ENCODE measurements at places on chromosomes 3 and 15.

- no peak for DNase-seq
These were observed 36.0 kb upstream of the IDH2 start for GRCh38 chr15:90138071-90138833.

DNA sequence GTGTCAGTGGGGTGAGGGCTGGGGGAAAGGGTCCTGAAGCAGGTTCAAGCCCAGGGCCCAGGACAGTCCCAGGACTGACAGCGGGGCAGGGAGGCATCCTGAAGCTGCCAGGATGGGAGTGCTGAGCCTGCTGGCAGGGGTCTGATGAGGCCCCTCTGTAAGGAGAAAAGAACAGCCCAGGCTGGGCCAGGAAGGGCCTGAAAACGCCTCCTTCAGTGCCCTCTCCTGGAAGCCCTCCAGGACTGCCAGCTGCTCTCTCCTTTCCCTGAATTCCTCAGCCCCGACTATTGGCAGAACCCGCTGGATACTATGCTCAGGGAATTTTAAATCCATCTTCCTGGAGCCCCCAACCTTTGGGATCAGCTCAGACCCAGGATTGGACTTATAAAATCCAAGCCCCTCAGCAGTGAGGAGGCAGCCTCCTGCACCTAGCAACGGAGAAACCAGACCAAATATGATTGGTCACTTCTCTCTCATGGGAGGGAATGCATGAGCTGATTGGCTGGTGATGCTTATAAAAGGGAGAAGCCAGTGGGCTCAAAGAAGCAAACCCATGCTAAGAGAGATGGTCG is 203.5 kb upstream of the LINGO1 start:
- no peak for DNase-seq

GRCh38 chr3:122094125-122094524 is 39.0 kb downstream of the CD86 start:
- DNase-seq, result no peak

DNA sequence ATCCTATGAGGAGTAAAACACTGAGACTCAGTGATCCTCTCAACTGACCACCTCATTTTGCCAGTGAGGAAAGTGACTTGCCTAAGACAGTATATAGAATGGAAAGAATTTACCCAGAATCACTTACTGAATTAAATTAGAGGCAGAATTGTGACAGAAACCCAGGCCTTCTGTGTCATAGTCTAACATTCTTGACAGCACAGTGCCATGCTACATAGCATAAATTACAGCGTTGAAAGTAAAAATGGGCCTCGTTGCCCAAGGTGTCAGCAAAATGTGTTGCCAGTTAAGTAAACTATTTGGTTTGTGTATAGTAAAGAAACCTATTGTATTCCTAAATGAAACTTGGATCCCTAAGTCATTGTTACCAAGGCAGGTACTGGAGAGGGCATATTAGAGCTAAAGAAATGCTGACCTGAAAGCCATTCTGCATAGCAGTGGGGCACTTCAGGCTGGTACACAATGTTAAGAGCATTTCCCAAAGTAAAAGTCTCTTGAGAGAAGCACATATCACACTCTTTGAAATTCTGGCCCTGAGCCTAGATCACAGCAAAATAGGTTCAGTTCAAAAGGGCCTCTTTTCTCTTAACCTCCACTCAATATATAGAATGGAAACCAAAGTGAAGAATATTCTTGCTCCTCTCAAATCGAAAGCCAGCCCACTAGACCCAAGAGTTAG is 53.8 kb downstream of the HMG20A start:
- DNase-seq, result no peak

DNA sequence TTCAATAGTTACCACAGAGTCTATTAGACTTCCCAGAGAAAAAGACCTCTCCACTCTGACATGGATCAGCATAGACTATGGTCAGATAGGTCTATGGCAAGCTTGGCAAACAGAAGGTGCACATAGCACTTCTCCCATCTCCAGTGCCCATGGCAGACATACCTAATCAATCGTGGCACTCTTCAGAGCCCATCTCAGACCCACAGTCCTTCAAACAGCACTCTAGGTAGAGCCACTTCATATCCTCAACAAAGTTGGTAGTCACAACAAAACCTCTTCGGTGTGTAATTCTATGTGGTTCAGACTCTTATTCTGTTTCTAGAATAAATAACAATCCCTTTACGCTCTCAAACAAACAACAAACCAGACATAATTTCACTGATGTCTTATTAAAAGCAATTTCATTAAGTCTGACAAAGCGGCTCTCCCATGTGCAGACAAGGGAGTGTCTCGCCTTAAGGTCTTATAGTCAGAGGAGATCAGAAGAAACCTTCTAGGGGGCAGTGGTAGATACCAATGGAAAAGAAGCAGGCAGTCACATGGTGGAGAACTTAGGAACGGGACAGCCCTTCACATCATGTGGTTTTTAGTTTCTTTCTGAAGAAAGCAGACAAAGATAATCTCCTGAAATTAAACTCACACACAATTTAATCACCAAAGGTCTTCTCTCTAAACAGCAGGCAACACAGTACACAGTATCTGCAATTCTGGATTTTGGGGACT is 483.4 kb downstream of the FOXP1 start:
- no peak for DNase-seq

GRCh38 chr3:125322166-125322565 is 53.0 kb downstream of the ZNF148 start:
- no peak for DNase-seq

GRCh38 chr3:51960386-51960785 is 5.2 kb downstream of the GPR62 start:
- DNase-seq, result no peak

DNA sequence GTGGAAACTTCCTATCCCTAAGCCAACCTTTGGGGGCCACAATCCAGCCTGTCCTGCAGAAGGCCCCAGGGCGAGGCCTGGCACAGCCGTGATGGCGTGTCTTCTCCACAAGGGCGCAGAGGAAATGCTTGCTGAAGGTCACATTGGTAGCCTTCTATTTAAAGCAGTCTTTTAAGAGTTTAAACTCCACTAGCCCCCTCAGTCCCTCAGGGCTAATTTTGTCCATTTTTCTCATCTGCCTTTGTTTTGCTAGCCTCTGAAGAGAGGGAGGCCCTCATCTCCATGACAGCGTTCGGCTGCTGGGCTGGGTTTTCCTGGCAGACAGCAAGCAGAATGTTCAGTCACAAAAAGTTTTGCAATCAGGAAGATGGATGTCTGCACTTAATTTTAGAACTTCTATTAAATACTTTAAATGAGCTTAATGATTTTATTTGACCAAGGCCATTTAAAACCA is 40.8 kb downstream of the RARB start:
- DNase-seq, result no peak

DNA sequence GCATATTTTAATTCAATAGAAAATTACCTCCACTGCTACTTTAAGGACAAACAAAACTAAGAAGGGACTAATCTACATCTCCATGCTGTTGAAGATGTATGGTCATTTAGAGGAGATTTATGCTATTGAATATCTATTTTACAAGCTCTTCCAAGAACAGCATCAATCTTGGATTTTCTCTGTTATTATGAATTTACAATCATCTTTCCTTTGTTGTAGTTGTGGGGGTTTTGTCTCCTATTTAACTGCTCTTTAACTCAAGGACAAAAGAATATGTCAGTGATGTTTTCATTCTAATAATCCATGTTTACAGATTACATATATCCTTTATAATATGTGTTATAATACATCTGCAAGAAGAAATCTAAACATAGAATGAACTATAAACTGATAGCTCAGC is 907.8 kb downstream of the ROBO2 start:
- no peak for DNase-seq
